CD14-positive monocyte (primary cell): ENCODE measurements at places on chromosomes 12 and 14. TPM values are rescaled to one million over a fixed set of nuclear protein-coding genes. Genes with fewer than 3 reads are reported as not detected.

DNA sequence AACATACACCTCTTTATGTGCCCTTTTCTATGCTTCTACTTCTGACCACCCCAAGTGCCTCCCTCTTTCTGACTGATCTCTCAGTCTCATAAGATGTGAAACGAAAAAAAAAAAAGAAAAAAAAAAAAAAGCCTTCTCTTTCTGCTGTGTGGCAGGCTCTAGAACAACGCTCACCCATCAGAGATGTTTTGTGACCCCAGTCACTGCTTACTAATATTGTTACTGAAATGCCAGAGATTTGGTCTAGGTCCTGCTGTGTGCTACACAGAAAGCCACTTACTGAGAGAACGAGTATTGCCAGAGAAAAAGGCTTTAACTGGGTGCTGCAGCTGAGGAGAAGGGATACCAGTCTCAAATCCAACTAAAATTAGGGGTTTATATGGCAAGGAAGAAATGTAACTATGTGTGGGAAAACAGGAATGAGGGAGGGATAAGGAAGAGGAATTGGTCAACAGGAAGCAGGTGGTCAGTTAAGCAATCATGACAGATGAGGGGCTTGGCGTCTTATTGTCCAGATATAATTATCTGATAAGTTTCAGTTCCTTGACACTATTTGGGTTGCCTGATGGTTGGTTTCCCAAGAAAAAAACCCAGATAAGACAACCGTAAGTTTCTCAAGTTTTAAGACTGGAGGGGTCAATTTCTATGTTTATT is 149.0 kb downstream of the NAV3 start:
- no peaks in the 10 kb centered on the region for H3K27me3 ChIP-seq
- H3K36me3 ChIP-seq: no peaks in the 10 kb centered on the region

- H3K36me3 ChIP-seq: no peaks in the 10 kb centered on the region
- H3K27ac ChIP-seq: no peak overlapping the region
- no peaks in the 10 kb centered on the region for H3K4me1 ChIP-seq
- no peak overlapping the region for H3K4me3 ChIP-seq
- DNase-seq: no peak
- H3K27me3 ChIP-seq: no peaks in the 10 kb centered on the region
Observed at GRCh38 chr14:45526715-45527549, 273.9 kb upstream of the MIS18BP1 start.

DNA sequence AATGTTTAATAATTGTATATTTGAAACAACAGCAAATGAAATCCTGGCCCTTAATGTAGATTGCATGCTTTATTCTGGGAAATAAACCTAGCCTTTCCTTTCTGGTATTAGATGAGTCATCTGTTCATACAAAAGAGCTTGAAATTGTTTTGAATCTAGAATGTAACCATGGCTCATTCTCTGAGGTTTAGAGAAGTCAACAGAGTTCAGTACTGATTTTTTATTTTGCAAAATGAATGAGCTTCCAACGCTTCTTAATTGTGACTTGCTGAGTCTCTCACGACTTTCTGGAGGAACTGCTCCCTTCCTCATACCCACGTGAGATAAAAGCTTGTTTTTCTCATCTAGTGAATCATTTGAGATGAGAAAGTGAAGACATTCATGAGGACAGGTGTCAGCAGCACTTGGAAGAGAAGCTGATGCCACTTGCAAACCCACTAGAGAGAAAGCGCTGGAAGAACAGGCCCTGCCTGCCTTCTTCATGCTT is 509.6 kb downstream of the VRK1 start:
- H3K36me3 ChIP-seq: no peaks in the 10 kb centered on the region
- no peak overlapping the region for H3K4me3 ChIP-seq
- no peak overlapping the region for H3K27ac ChIP-seq
- DNase-seq: no peak
- H3K27me3 ChIP-seq: no peaks in the 10 kb centered on the region

Gene KRT79
- polyA plus RNA-seq: not detected

- no peaks in the 10 kb centered on the region for H3K4me1 ChIP-seq
- no peak for DNase-seq
Observed at GRCh38 chr12:69534389-69534822, 50.9 kb upstream of the CCT2 start.

DNA sequence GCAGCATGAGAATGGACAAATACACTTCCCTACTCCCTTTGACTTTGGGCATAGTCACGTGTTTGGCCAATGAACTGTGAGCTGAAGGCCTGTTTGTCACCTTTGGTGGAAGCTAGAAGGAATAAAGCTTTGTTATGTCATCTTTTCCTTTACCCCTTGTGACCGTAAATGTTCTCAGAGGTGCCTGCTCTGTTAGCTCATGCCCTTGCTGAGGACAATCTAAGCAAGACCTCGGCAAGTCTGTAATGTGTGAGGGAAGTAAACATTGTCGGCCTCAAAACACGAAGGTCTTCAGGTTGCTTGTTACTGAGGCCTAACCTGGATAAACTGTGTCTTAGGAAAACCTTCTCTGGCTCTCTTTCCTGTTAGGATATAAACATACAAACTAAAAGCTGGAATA is 354.2 kb downstream of the TMEM132D start:
- no peaks in the 10 kb centered on the region for H3K27me3 ChIP-seq
- no peaks in the 10 kb centered on the region for H3K36me3 ChIP-seq
- H3K27ac ChIP-seq: no peak overlapping the region
- DNase-seq: no peak
- no peak overlapping the region for H3K4me3 ChIP-seq
